ENCODE measurements at places on chromosomes 11 and 22.

- H3K4me3 ChIP-seq: no peak overlapping the region
- peaks cover 21% of the 10 kb centered on the region for H3K27me3 ChIP-seq
- no peaks in the 10 kb centered on the region for H3K36me3 ChIP-seq
- DNase-seq: no peak
These were observed 63.4 kb downstream of the CACNG2 start for GRCh38 chr22:36640106-36640672.

DNA sequence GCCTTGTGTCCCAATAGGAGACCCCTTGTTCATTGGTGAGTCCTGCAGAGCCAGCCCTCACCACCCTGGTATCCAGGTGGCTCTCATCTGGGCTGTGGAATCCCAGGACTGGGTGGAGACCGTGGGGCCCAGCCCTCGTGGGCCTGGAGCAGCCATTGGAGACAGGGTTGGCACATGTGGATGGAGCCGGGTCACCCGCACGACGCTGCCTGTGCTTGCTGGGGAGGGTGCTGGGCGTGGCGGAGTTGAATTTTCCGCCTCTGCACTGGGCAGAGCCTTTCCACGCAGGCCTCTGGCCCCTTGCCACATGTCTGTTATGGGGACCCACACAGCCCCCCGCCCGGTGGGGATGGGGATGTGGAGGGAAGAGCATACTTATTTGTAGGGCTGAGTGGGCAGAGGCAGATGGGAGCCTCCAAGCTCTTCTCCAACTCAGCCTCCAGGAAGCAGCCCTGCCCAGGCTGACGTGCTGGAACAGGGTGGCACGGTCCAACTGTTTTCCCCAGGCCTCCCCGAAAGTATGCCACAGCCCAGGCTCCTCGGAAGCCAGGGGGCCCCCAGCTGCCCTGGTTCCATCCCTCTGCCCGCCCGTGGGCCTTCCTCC is 12.6 kb downstream of the GRAMD4 start:
- H3K27me3 ChIP-seq: no peaks in the 10 kb centered on the region
- no peaks in the 10 kb centered on the region for H3K4me1 ChIP-seq
- no peak overlapping the region for H3K4me3 ChIP-seq
- H3K36me3 ChIP-seq: no peaks in the 10 kb centered on the region
- no peak overlapping the region for H3K27ac ChIP-seq
- no peak for DNase-seq

- peaks cover 4% of the 10 kb centered on the region for H3K36me3 ChIP-seq
- no peaks in the 10 kb centered on the region for H3K27me3 ChIP-seq
- H3K4me3 ChIP-seq: peak overlapping the region; percentile 74
- peaks cover 79% of the 10 kb centered on the region for H3K4me1 ChIP-seq
- DNase-seq: no peak
These were observed 10.2 kb upstream of the FCHSD2 start for GRCh38 chr11:73152086-73152853.

DNA sequence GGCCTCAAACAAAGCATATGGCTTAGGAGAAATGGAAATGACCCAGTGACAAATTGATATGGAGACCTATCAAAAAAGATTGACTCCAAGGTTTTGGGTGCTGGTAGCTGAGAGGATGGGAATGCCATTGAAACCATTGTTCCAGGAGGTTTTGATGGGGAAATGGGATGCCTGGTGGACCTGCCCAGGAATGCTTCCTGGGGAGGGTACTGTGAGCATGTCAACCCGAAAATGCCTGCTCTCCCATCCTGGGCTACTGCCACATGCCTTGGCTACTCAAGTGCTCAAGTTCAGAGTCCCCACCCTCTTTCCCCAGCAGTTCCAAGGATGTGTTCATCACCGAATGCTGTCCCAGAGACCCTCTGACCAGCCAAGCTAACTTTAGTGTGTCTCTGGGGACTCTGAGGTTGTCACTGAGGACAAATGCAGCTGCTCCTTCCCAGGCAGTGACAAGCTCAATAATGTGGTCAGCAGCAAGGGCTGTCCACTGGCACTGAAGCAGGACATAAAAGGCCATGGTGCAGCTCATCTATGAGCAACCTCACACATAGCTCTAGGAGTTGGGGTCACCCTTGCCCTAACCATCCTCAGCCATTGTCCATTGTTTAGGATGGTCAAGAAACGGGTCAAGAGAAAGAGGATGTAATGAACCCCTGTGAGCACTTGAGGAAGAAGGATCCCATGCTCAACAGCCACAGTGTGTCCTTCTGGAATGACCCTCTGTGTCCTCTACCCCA is 83.7 kb downstream of the TRIM29 start:
- H3K27ac ChIP-seq: no peak overlapping the region
- no peaks in the 10 kb centered on the region for H3K4me1 ChIP-seq
- no peak overlapping the region for H3K4me3 ChIP-seq
- H3K36me3 ChIP-seq: no peaks in the 10 kb centered on the region
